Stimulated activated CD4-positive, alpha-beta T cell treated with anti-CD3 and anti-CD28 coated beads, Interleukin-1b, Interleukin-23, amount 100 ng/mL, for 48 hours (primary cell): ENCODE measurements at places on chromosomes 5 and 9.
A peak's percentile ranks its signal among the peaks of the same experiment; 100 is the strongest.

GRCh38 chr5:122547219-122547618, 227.7 kb upstream of the SNX2 start:
- DNase-seq, result no peak

DNA sequence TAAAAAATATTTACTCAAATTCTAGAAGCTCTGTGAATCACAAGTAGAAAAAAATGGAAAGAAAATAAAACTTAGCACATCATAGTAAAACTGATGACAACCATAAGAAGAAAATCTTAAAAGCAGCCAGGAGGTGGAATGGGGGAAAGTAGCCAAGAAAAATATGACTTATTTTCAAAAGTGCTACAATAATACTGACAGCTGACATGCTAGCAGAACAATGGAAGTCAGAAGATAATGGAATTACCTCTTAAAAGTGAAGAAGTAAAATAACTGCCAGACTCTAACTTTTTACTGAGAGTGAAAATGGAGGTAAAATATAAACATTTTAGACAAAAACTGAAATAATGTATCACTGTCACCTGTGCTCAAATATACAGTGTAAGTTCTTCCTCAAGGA, 532.2 kb upstream of the SGCD start:
- no peak for DNase-seq

DNA sequence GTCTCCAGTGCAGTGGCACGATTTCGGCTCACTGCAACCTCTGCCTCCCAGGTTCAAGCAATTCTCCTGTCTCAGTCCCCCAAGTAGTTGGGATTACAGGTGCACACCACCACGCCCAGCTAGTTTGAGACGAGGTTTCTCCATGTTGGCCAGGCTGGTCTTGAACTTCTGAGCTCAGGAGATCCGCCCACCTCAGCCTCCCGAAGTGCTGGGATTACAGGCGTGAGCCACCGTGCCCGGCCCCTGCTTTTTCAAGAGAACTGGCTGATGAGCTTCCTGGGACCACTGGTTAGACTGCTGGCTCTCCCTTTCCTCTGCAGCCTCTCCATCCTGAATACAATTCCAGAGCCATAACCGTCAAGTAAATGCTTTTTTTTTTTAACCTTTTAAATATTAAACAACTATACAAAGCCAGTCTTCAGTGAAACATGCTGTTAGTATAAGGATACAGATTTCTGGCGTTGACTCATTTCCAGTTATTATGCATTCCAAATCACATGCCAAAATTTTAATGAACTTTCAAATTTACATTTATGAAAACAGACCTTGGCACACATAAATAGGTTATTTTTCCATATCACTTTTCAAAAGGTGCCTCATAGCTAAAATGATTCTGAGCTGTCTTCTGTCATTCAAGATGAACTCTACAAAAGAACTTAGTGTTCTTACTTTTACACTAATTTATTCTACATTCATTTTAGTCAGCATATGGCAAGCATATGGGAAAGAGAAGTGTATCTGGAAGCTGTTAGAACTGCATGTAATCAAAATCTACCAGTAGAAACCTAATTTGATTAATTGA, 116.0 kb downstream of the MLLT3 start:
- DNase-seq, result no peak

- DNase-seq, result peak; percentile 54
Observed at GRCh38 chr5:179806250-179807048, at the start of gene MGAT4B. MGAT4B (minus strand) TSS chr5:179806866; CDS start chr5:179806583, 283 bp downstream.

- no peak for DNase-seq
Observed at GRCh38 chr5:160792732-160793529, 59.1 kb downstream of the ATP10B start.
